Activated naive CD4-positive, alpha-beta T cell treated with anti-CD3 and anti-CD28 coated beads, Interleukin-2, amount 50 U/mL, for 72 hours (primary cell): ENCODE measurements at places on chromosomes 16 and 17.

DNA sequence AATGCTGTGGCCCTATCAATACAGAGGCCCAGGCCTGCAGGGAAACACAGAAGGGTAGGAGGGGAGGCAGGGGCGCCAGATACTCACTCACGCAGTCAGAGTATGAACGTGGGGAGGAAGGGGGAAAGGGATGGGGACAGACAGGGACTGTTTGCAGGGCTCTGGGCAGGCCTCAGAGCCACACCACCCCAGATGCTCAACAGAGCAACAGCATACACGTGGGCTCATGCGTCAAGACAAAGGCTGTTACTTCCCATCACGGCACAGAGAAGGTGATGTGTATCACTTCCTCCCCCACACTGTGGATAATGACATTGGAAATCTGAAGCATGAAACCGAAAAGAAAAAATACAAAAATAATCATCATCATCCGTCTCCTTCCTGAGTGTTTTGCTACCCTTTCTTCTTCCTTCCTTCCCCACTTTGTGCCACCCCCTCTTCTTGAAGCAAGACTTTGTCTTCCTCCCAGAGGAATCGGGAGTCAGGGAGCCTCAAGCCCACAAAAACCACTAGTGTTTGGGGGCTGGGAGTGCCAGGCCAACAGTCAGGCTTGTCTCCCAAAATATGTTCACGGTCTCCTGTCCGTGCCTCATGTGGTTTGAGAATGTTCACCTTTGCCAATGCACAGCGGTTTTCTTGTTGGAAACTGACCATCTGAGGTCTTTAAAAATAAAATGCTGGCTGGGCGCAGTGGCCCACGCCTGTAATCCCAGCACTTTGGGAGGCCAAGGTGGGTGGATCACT is 20.1 kb downstream of the SLC39A11 start:
- DNase-seq, result no peak

- no peak for DNase-seq
Measured at GRCh38 chr17:44840936-44841335, 6.7 kb upstream of the HIGD1B start.

DNA sequence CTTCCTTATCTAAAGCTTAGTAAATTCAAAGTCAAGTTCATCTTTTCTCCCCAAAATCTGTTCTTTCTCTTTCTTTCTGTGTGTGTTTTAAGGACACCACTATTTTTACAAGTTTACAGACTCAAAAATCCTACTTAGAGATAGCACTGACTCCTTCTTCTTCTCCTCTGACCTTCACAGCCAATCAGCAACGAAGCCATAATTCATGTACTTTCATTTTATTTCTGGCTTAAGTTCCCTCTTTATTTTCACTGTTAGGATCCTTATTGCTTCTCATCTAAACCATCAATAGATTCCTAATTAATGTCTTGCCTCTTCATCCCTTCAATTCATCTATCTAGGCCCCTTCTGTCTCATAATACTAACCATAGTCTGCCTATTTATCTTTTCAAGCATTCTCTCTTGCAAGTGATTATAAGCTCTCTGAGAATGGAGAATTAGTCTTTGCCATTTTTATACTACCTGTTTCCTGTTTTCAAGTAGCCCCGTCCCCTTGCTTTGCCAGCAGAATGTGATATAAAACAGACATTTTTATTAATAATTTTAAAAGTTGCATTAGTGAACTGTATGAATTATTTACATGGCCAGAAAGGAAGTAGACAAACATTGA is 27.0 kb downstream of the CDC27 start:
- no peak for DNase-seq

GRCh38 chr17:72579990-72580320 is 459.1 kb downstream of the SOX9 start:
- DNase-seq, result no peak

DNA sequence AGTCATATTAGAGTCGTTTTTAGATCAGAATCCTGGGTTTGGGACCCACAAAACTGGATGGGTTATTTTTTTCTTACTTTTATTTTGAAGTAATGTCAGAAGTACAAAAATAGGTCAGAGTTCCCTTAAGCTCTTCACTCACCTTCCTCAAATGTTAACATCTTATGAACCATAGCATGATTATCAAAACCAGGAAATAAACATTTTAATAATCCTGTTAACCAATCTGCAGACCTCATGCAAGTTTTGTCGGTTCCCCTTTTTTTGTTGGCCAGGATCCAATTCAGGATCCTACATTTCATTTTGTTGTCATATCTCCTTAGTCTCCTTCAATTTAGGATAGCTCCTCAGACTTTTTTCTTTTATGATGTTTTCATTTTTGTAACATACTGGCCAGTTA is 162.0 kb downstream of the CHD9 start:
- no peak for DNase-seq

- no peak for DNase-seq
Measured at GRCh38 chr16:13052431-13052830, 151.0 kb downstream of the SHISA9 start.

DNA sequence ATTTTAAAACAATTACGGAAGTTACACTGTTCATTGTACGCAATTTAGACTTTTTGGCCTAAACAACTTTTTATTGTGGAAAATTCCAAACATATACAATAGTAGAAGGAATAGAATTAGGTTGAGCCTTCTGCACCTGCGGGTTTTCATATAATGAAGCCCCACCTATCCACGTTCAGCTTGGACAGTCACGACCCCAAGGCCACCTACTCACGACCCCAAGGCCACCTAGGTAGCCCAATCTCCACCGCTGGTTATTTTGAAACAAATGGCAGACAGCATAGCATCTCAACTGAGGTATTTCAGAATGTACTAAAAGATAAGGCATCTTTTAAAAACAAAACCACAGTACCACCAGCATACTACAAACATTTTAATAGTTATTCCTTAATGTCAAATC is 631 bp downstream of the NLRC5 start:
- no peak for DNase-seq

DNA sequence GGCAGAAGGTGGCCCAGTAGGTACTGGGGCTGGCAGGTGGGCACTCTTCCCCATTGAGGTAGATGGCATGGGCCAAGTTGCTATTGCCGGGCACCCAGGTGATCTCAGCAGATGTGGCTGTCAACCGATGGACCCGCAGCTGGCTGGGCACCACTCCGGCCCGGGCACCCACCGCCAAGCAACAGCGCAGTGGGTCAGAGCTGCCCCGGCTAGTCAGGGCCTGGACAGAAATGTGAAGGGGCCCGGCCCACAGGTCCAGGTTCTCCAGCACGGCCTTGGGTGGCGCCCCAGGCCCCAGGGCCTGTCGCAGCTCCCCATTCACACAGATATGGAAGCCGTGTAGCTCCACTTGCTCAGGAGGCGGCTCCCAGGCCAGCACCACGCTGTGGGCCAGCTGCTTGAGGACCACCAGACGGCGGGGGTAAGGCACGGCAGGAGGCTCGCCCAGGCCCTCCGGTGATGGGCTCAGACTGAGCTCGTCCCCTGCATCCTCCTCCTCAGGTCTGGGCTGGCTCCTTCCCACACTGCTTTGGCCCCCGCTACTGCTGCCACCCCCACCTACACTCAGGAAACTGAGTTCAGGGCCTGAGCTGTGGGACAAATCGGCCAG is 16.5 kb downstream of the TSPOAP1 start:
- no peak for DNase-seq

- no peak for DNase-seq
Measured at GRCh38 chr17:60586288-60586974, 13.6 kb upstream of the PPM1D start.

DNA sequence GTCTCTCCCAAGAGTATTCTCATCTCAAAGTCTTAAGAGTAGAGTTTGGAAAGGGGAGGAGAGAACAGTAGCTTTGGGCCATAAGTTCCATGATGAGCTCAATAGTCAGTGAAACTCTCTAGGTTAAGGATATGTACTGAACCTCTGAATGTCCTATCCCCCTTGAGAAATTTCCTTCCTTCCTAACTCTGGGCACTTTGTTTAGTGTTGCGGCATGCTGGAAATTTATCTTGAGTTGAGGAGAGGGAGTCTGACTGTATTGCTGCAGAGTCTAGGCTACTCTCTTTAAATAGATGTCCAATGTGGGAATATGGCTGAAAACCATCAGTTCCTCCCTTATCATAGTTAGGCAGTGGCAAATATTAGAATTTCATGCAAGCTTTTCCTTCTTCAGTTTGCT is 16.1 kb downstream of the MRTFB start:
- DNase-seq, result no peak

DNA sequence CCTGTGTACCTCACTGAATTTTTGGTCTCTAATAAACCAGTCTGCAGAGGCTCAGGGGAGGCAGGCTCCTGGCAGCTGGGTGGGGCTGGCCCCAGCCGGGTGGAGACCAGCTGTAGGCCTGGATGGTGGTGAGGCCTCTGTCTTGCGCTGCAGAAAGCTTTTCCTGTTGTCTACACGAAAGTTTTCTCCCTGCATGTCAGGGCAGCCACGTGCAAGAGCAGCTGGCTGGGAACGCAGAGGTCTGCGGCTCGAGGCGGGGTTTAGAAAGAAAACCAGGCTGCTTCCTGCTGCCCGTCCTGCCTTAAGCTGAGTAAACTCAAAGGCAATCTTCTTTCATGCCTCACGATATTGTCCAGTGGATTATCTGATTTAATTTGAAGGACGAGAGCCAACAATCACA is 2.4 kb downstream of the SERPINF1 start:
- DNase-seq, result no peak

DNA sequence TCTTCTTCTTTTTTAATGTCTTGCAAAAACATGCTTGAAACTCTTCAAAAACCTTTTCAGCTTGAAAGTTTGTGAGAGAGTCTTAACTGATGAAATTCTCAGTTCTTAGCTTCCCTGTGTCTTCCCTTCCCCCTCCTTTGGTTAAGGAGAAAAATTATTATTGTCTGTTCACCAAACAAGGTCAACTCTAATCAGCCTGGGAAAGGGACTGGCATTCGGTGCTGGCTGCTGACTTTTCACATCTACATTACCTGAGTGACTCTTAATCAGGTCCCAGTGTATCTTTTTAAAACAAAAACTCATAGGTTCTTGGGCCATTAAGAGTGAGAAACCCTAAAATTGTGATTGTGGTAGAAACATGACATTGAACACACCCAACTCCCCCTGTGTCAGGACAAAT is 39.1 kb upstream of the AXIN2 start:
- DNase-seq, result no peak

GRCh38 chr16:3717235-3718018 is at the start of gene TRAP1:
Gene TRAP1 (minus strand): TSS chr16:3717524. CDS start chr16:3717508, 16 bp downstream.
- DNase-seq, result peak; percentile 91
